ENCODE measurements at places on chromosomes 5 and 9.

- DNase-seq, result no peak
Observed at GRCh38 chr5:73853091-73853490, 227.1 kb downstream of the ARHGEF28 start.

DNA sequence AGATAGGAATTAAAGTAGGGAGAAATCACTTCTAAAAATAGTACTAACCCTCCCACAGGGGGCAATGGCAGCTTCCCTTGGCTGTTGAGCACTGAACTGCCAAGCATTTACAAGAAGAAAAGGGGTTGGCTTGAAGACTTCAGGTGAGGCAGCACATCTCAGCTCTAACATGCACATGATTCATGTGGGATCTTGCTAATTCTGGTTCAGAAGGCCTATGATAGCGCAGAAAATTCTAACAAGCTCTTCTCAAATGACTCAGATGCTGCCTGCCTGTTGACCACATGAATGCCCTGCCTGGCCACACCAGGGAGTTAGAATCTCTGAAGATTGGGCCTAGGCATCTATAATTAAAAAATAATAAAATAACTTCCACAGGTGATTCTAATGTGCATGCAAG, 22.6 kb downstream of the CD180 start:
- DNase-seq, result no peak

DNA sequence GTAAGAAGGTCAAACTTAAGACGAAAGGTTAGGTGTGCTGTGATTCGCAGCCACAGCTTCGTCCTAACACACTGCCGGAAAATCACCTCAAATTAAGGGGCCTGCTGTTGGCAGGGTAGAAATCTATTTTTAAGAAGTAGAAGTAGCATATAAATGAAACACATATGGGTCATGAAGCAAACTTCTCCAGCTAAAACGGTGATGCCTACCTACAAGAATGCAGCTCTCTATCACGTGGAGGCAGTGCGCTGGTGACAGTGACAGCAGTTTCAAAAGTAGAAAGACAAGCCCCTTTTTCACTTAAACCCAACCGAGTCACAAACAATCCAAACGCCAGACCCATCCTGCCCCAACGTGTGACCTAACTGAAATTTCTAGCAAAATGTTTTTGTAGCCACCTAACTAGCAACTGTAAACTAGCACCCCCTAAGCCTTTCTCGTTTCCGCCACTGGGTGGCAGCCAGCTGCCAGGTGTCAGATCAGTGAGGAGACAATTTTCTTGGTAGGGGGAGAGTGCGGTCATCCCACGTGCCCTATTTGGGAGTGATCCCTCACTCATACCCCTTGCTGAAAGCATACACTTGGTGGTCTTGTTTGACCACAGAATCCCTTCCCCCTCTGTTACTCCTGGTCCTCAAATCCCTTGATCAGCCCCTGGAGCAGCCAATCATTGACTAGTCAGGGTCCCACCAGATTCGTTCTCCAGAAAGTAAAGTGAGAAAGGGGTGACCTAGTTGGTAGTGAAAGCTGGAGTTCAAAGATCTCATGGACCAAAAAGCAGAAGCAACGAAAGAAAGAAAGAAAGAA, 71.8 kb upstream of the MAMDC2 start:
- peak; percentile 21 for DNase-seq

- no peak for DNase-seq
Observed at GRCh38 chr5:155471027-155471426, 457.5 kb downstream of the KIF4B start.

DNA sequence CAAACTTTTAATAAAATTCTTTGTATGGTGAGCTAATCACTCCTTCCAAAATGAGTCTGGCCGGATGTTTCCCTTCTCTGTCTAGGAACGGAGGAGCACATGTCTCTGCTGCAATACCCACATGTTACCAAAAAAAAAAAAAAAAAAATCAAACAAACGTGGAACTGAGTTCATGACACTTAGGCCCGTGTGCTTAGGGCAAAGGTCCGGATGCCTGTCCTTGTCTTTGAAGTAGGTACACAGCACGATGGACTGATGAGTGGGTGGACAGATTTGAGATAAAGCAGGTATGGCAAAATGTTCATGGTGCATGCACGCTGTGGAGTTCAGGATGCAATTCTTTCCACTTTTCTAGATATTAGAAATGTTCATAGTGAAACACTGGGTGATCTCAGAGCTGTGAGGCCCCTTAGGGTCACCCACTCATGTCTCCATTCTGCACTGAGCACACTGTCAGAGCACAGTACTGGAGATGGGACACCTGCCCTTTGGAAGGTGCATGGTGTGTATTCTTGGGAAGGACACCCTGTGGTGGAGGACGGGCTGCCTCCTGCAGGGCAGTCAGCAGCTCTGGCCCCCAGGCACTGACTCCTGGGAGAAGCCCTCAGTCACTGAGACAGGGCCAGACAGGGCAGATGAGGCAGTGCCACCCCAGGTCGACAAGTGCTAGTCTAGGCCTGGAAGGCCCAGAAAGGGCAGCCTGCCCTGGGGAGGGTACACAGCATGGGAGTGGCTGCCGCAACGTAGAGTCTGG, 43.6 kb downstream of the GADD45G start:
- DNase-seq, result no peak

- DNase-seq, result no peak
Observed at GRCh38 chr5:17872204-17872603, 237.9 kb downstream of the TAF11L14 start.

DNA sequence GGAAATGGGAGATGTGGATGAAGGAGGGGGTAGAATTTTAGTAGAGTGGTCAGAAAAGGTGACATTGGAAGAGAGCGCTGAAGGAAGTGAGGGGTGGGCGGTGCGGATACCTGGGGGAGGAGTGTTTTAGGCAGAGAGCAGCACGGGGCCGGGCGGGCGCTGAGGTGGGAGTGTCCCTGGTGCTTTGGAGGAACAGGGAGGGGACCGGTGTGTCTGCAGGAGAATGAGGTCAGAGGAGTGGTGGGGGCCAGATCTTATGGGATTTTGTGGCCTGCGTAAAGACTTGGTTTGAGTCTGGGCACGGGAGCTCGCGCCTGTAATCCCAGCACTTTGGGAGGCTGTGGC, 5.8 kb upstream of the PSD2 start:
- no peak for DNase-seq

- no peak for DNase-seq
Observed at GRCh38 chr5:112690605-112691338, 46.9 kb upstream of the APC start.

GRCh38 chr9:79630521-79631403, 59.0 kb downstream of the TLE4 start:
- no peak for DNase-seq

- DNase-seq, result no peak
Observed at GRCh38 chr9:2726650-2727340, 9.5 kb downstream of the KCNV2 start.

GRCh38 chr5:14779975-14780374, 91.6 kb downstream of the ANKH start:
- DNase-seq, result no peak

DNA sequence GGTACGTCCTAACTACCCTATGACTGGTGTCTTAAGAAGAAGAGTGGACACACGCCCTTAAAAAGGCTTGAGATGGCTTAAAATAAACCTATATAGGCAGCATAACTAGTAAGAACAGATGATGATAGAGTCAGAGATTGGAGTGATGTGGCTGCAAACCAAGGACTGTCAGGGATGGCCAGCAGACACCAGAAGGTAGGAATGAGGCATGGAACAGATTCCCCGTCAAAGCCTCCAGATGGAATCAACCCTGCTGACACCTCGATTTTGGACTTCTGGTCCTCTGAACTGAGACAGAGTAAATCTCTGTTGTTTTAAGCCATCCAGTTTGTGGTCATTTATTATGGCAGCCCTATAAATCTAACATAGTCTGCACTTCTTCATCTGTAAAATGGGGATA, 7.4 kb downstream of the TMOD1 start:
- no peak for DNase-seq

GRCh38 chr5:160438316-160439204, 16.9 kb downstream of the PTTG1 start:
- peak; percentile 28 for DNase-seq

DNA sequence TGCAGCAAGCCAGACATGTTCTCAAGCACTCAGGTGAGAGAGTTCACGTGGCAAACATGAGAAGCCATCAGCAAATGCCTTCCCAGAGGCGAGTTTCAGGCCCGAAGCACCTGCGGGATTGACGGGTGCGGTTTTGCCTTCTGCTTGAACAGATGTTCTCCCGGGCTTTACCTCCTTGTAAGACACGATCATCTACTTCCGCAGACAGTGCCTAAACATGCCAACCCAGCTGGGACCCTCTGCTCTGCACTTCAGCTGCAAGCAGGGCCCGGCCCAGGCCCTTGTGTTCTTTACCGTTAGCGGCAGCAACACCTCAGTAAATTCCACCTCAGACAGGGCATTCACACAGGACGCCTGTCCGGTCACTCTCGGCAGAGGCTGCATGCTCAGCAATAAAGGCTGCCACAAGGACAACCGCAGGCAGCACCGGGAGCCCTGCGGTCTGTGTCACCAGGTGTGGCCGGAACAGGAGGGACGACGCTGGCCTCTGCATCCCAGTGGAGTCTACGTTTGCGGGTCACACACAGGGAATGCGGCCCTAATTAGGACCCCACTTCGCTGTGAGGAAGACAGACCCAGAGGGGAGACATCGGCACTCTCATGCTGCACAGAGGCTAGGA, 139.6 kb downstream of the ROR2 start:
- DNase-seq, result no peak

GRCh38 chr9:83027153-83027891, 35.6 kb downstream of the RASEF start:
- no peak for DNase-seq

DNA sequence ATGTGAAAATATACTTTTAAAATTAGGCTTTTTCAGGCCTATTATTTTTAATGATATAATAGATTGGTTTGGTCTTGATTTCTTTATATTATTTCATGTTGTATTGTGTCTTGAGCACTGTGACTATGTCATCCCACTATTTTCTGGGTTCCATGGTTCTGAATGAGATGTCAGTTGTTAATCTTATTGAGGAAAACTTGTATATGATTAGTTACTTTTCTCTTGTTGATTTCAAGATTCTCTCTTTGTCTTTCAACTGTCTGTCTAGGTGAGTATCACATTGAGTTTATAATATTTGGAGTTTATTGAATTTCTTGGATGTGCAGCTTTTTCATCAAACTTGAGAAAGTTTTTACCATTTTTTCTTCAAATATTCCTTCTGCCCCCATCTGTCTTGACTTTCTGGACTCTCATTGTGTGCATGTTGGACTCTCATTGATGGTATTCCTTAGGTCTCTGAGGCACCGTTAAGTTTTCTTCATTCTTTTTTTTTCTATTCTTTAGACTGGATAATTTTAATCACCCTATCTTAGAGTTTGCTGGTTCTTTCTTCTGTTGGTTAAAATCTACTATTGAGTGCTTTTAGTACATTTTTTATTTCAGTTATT, 175.8 kb downstream of the TMEM167A start:
- no peak for DNase-seq

DNA sequence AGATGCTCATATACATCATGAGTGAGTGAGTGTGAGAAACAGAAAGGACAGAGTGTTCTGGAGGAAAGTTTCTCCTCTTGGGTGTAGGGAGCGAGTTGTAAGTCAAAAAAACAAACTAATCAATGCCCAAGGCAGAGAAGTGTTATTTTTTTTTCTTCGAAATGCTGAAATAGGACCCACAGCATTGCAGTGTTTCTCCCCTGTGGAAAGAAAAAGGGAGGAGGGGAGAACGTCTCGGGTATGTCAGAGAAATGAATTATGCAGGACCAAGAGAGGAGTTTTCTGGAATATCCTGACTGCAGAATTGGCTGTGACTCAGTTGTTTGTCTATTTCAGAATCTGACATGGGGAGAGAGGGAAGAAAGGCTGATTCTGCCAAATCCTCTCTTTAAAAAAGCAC, 337.9 kb upstream of the RFX3 start:
- DNase-seq, result no peak

DNA sequence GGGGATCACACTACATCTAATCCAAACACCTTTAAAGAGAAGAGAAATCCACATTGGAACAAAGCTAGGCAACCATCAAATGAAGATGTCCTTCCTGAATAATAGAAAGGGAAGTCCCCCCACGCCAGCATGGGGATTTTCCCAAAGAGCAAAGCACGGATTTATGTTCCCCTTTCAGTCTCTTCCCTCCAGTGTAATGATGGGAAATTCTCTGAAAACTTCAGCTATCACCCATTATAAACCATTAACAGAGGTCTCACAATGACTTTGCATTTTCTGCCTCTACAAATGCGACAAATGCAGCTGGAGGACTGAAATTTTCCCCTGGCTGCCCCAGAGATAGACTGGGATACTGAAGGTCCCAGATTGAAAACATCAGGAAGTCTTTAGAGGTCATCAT, 368.7 kb downstream of the EFNA5 start:
- no peak for DNase-seq

DNA sequence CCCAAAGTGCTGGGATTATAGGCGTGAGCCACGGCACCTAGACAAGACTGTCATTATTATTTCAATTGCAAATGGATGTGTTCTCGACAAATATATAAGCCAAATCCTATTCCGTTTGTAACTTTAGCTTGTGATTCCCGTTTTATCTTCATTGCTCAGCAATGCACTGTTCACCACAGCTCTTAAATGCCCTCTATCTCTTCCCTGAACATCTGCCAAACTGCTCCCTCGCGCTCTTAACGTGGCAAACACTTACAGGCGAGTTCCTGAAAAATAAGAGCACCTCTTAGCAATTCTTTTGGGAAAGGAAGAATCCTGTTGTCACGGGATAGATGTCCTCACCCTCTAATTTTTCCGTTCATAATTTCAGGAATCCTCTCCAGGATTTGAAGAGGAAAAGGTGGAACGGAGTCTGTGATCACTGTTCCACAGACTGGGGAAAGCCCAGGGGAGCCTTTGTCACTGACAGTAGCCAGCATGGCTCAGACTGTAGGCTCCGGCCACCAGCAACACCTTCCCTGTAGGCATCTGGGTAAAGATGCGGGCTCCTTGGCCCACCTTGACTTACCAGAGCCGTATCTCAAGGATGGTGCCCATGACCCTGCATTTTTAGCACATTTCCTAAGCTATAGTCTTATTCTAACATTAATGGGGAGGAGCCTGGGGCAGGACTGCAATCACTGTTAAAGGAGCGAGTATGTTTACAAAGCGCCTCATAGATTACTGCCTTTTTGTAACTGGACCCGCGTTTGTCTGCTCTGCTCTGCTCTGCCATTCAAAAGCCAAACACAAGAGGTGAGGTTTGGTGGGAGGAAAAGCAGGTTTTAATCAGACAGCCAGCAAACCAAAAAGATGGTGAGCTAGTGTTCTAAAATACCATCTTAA, 20.2 kb upstream of the GNPDA1 start:
- DNase-seq, result no peak

- DNase-seq, result no peak
Observed at GRCh38 chr5:96885518-96886338, 9.4 kb downstream of the ERAP2 start.

- no peak for DNase-seq
Observed at GRCh38 chr5:173010021-173010420, 26.4 kb downstream of the ATP6V0E1 start.

GRCh38 chr9:27473111-27473529, 51.0 kb upstream of the IFNK start:
- DNase-seq, result no peak
